ENCODE measurements at places on chromosomes 1 and 21. TPM values are rescaled to one million over a fixed set of nuclear protein-coding genes. Genes with fewer than 3 reads are reported as not detected.

GRCh38 chr1:57770772-57771171, 346.9 kb upstream of the DAB1 start:
- no peak for DNase-seq

GRCh38 chr1:36487906-36488305, 5.2 kb upstream of the CSF3R start:
- no peak for DNase-seq

- no peak for DNase-seq
Measured at GRCh38 chr1:239011382-239011781, 375.0 kb upstream of the CHRM3 start.

GRCh38 chr1:200626853-200627534, 6.4 kb upstream of the KIF14 start:
- DNase-seq, result no peak

GRCh38 chr1:61186753-61187152, 104.4 kb downstream of the NFIA start:
- no peak for DNase-seq

GRCh38 chr1:219928791-219929118, 398 bp upstream of the SLC30A10 start:
- no peak for DNase-seq

DNA sequence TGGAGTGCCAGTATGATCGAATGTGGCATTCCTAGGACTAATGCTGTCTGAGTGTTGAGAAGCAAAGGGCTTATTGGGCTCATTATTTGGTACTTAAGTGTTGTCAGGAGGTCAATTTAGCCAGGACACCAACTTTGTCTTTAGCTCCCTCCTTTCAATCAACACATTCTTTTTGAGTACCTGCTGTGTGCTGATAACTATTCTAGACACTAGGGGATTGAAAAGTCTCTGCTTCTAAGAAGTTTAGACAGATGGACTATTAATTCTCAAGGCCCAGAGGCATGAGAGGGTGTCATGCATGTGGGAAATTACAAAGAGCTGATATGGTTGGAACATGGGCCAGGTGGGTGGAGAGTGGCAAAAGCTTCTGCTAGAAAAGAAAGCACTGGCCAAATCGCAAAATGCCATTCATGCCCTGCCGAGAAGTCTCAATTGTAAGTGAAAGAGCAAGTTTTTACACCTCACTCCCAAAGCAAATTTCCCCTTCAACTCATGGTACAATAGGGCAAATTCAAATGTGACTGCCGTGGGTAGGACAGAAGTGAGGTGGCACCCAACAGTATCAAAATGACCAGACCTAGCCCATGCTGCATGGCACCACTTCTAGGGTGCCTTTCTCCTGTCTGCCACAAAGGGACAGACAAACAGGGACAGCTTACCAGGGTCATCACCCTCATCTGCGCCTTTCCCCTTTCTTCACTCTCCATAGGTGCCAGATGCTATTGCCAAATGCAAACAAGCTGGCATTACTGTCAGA, 53.6 kb upstream of the LAX1 start:
- DNase-seq, result no peak

The POU2F1 gene
- 5.5 TPM for polyA plus RNA-seq

The ZYG11A gene
- 0.05 TPM for polyA plus RNA-seq

The MROH7 gene
- polyA plus RNA-seq, result 6.0 TPM
